ENCODE measurements at places on chromosomes 4 and X.

GRCh38 chrX:71162981-71163380 is 18.3 kb downstream of the NLGN3 start:
- DNase-seq = no peak

DNA sequence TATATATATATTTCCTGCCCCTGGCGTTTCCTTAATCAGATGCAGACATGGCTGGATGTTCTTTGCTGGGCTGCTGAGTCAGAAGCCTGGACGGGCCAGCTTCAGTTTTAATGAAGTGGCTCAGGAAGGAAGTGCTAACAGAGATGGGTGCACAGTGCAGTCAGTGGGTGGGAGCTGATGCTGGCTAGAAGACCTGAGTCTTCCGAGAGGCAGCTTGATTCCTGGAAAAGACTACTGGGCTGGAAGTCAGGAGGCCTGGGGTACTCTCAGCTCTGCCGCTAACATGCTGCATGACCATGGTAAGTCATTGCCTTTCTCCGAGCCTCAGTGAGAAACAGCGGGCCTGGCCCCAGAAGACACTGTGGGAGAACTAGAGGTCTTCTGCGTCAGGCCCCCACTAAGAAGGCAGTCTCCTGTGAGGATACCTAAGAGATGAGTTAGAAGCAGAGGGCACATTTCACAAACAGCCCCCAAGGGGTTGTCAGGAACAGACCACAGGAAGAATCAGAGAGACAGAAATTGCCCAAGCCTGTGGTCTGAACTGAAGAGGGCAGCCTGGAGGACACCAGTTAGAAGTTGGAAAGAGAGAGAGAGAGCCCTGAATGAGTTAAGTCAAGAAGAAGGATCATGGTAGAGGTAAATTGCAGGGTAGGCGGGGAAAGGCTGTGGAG is 8.3 kb upstream of the CD40LG start:
- no peak for DNase-seq

DNA sequence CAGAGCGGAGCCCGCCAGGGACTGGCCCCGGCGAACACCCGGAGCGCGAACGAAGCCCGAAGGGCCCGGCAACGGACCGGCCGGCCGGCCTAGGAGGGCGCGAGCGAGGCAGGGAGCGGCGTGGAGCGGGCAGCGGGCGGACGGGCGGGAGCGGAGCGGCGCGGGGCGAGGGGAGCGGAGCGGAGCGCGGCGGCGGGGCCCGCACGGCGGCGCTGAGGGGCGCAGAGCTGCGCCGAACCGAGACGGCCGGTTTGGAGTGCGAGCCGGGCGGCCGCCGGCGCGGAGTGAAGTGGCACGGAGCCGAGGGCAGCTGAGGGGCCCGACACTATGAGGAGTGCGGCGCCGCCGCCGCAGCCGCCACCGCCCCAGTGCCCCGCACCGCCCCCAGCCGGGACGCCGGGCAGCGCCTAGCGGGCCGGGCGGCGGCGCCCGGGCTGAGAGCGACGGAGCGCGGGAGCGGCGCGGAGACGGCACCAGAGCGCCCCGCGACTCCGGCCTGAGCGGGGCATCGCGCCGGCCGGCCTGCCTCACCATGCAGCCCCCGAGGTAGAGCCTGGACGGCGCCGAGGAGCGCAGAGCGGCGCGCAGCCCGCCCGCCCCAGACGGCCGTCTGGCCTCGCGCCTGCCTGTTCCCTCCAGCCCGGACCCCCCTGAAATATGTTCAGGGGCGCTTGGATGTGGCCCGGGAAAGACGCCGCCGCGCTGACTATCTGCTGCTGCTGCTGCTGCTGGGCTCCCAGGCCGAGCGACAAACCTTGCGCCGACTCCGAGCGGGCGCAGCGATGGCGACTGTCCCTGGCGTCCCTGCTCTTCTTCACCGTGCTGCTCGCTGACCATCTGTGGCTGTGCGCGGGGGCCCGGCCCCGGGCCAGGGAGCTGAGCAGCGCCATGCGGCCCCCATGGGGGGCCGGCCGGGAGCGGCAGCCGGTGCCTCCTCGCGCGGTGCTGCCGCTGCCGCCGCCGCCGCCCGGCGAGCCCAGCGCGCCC is 793 bp downstream of the NALF2 start:
- no peak for DNase-seq

DNA sequence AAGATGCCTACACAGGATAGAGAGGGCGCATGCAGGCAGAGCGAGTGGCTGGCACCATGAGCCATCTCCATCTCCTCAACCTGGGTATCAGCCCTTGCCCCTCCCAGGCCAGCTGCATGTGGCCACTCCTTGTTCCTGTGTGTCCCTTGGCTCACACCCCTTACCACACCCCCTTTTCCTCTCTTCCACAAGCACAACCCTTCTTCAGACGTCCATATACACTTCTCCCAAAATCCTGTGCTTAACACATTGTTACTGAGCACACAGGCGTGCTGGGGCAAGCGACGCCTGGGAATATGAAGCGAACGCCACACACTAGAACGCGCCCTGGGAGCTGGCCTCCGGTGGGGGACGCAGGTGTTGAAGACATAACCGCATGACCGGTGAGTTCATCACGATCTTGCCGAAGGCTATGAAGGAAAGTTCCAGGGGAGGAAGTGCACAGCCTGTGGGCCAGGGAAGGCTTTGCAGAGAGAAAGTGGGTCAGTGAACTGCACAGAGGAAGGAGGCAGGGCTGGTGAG is 19.1 kb upstream of the KIAA0232 start:
- DNase-seq = no peak

DNA sequence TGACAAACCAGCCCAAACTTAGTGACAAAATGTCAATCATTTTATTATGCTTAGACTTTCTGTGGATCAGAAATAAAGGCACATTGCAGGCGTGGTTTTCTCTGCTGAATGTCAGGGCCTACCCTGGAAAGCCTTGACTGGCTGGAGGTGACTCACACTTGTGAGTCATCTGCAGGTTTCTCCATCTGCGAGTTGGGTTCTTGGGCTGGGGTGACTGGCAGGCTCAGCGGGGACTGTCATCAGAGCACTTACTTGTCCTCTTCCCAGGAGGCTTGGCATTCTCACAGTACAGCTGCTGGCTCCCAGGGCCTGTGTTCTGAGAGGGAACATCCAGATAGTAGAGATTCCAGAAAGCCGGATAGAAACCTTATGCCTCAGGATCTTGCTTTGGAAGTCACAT is 153.8 kb upstream of the AGA start:
- DNase-seq = peak; percentile 8

- no peak for DNase-seq
Measured at GRCh38 chrX:110914281-110914680, 118.7 kb upstream of the CHRDL1 start.

- no peak for DNase-seq
Measured at GRCh38 chr4:10023806-10024205, 2.5 kb upstream of the SLC2A9 start.

GRCh38 chrX:72158773-72159172 is 22.8 kb upstream of the PIN4 start:
- DNase-seq = no peak

DNA sequence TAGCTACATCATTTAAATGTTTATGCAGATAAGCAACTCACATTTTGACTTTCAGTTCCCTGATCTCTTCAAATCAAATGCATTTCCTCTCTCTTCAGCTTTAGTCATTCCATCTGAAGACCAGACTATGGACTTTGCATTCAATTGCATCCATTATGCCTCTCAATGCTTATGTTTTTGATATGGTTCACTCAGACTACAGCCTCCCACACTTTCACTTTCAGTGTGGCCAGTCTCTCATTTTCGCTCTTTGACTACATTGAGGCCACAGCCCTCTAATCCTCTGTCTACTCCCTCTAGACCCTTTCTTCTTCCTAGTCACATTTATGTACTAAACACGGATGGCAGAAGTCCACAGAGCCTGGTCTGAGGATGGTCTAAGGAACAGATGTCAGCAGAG is 24.5 kb upstream of the VEGFC start:
- DNase-seq = no peak

- no peak for DNase-seq
Measured at GRCh38 chr4:98645527-98645926, 12.9 kb downstream of the TSPAN5 start.

GRCh38 chr4:86594559-86595425 is 677 bp downstream of the PTPN13 start:
- DNase-seq = no peak

DNA sequence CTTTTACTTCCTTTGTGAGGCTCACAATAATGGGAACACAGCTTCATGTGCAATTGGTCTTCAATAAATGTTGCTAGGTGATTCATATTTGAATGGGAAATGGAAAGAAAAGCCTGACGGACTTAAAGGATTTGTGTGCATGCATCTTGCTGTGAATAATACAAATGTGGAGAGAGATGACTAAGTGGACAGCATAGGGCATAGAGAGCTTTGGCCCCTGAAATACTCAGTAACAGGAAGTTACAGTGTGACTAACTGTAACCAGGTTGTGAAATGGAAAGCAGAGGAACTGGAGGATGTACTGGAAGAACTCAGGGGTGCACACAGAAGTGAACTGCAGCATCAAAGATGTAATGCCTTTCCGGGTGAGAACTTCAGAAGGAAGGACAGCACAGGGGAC is 206.7 kb downstream of the MGST2 start:
- no peak for DNase-seq

DNA sequence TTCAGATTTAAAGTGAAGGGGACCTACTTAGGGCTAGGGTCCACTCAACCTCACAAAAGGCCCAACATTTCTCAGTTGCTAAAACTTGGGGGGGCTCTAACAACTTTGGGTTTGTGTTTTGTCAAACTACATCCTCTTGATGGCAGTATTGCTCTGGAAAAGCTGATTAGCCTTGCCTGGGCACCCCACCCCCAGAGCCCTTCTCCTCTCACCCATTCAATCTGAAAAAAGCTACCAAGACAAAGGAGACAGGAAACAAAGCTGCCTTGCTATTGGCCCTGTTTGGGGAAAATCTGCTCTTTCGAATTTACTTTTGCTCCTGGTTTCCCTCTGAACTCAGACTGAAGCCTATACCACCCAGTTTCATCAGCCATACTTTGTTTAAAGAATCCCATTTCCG is 195.2 kb upstream of the STK26 start:
- peak; percentile 5 for DNase-seq

GRCh38 chr4:26055855-26056254 is 141.8 kb downstream of the SMIM20 start:
- no peak for DNase-seq

GRCh38 chr4:157643257-157643656 is 422.7 kb downstream of the GRIA2 start:
- no peak for DNase-seq

DNA sequence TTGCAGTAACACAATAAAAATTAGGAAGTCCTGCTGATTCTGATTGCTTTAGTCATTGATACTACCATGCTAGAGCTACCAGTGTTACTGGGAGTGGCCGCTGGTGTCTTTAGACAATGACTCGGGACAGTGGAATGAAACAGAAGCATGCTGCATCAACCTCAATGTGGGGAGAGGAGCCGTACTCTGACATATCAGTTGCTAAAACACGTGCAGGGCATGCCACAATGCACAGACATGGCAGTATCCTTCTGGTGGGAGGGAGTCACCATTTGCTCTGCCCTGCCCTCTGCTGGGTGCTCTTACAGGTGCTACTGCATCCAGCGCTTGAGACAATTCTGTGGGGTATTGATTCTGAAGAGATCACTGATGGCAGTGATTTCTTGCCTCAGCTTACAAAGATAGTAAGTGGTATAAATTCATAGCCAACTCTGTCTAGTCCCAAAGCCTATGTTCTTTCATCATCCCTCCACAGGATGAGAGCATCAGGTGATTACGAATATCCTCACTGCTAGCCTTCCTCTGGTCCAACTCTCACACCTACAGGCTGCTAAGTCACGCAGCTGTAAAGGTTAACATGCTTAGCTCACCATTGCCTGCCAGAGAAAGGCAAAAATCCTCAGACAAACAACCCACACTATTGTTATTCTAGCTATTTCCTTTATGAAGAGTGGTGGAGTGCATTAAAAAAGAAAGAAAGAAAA is 43.7 kb downstream of the NSG1 start:
- DNase-seq = peak; percentile 36

DNA sequence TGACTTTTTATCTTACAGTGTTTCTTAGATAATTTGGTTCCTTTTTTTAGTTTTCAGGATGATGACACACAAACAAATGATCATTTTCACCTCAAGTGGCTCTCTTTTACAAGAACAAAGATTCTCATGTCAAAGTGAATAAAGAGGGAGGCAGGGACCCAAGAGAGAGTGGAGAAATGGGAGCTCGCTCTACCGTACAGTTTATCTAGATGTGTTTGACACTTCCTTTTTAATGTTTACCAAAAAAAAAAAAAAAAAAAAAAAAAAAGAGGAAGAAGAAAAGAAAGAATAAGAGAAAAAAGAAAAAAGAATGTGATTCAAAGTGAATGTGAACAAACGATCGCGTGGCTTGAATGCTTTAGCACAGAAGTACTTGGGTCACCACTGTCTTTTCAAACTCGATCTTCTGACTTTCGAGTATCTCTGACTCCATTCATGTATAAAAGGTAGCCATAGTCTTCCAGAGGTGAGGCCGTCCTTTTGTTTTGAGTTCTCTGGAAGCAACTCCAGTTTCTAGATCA is 75.6 kb upstream of the GRXCR1 start:
- DNase-seq = no peak

DNA sequence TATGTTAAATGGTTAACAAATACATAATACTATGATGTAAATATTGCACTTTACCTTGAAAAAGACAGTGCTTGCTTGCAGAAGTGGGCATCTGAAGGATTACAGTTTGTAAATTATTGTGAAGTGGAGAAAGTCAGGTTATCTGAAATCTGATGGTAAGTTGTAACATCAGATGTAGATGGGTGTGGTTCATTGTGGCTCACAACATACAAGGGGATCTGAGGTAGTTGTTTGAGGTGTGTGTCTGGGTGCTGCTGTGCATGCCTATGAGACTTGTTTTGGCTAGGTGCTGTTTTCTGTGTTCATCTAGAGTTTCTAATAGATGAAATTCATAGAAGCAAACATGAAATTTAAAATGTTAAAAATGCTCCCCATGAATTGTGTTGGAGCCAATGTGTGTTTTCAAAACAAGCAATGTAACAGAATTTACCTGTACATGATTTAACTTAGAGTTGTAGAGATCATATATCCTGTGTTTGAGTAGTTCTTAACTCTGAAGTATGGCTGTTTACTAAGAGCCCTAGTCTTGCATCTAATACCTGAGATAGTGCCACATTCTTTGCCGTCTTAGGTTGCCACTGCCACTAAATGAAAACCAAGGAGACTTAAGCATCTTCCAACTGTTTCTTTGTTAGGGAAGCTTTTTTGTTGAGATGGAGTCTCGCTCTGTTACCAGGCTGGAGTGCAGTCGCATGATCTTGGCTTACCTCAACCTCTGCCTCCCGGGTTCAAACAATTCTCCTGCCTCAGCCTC is 11.9 kb upstream of the NDUFC1 start:
- DNase-seq = no peak
